ENCODE measurements at places on chromosomes 11 and 22.
A peak's percentile ranks its signal among the peaks of the same experiment; 100 is the strongest.

DNA sequence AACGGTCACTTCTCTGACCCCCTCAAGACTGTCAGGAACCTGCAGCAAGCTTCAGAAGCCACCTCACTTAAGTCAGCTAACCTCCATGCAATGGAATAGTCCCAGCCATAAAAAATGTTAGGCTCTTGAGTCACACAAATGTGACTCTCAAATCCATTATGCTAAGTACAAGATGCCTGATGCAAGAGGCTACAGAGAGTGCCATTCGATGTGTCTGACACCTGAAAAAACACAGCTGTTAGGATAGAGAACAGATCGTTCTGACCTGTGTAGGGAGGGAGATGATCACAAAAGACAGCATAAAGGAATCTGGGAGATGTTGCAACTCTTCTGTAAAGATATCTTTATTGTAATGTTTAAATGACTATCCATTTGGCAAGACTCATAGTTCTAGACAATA lies 712.4 kb downstream of the TBC1D22A start:
- DNase-seq = no peak

- no peak for DNase-seq
Measured at GRCh38 chr22:25395468-25395867, 169.0 kb upstream of the GRK3 start.

GRCh38 chr11:41050791-41051190 lies 408.7 kb downstream of the LRRC4C start:
- DNase-seq = no peak

GRCh38 chr11:93536101-93536861 lies 6.9 kb downstream of the SMCO4 start:
- no peak for DNase-seq

- no peak for DNase-seq
Measured at GRCh38 chr22:19687561-19688300, 26.6 kb upstream of the SEPTIN5 start.

- DNase-seq = peak; percentile 66
Measured at GRCh38 chr22:31094021-31094551, 13.0 kb downstream of the SMTN start.

DNA sequence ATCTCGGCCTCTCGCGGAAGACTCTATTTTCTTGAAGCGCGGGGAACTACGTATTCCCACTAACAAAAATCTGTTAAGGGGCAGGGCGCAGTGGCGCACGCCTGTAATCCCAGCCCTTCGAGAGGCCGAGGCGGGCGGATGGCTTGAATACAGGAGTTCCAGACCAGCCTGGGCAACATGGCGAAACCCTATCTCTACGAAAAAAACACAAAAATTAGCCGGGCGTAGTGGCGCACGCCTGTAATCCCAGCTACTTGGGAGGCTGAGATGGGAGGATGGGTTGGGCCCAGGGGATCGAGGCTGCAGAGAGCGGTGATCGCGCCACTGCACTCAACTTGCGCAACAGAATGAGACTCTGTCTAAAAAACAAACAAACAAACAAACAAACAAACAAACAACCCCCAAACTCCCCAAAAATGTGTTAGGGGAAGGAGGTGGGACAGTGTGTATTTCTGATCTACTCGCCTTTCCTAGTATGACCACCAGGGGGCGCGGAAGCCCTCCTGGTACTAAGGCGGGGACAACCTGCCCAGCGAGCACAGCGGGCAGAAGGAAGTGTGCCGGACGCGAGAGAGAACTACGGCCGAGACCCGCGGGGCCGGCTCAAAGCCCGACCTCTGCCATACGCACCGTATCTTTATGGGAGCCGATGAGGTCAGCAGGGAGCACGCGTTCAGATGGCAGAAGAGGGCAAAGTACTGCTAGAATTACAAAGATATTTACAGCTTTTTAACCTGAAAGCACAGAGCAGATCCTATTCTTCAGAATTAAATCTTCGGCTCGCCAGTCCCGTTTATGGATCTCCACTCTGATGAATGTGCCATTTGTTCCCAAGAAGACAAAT lies 1.3 kb upstream of the STX3 start:
- DNase-seq = peak; percentile 77

DNA sequence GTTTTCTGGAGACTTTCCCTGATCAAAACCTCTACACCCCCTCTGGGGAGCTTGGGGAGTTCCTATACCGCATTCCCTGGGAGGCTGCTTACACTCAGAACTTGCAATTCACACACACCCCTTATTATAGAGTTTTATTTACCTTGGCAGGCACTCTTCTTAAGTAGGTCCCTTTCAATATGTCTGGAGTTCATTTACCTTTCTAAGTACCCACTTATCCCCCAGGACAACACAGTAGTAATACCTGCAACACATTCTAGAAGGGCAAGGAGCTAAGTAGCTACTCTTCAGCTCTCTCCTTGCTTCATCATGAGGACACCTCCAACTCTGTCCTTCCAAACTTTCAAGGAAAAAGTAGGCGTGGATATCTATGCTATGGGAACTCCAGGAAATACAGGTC lies 127.8 kb upstream of the ANO3 start:
- DNase-seq = no peak

DNA sequence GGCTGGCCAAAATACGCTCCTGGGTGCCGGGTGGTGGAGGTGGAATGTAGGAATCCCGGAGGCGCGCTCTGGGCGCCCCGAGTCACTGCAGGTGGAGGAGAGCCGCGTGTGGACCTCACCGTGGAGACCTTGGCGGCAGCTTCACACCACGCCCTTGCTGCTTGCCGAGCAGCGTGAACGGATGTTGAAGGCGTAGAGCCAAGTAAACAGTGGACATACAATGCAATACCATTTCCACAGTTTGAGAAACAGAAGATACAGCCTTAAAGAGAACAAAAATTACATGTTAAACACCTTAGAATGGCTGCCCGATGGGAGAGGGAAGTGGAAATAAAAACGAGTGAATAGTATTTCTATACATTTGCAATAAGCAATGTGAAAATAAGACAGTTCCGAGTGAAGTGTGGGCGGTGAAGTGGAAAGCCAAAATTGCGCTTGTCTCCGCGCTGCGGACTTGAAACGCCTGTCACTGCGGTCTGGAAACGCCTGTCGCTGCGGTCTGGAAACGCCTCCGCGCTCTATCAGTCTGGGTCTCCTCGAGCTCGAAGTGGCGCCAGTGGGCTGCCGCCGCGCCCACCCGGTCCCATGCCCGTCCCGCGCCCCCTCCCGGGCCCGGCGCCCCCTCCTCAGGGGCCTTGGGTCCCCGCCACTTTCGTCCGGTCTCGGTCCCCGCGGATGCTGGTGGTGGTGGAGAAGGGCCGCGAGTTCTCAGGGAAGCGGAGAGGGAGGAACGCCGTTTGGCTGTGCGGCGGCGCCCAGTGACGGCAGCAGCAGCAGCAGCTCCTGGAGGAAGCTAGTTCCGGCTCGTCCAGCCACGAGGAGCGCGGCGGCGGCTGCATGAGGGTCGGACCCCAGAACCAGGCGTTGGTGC lies 1.6 kb downstream of the NCR3LG1 start:
- DNase-seq = peak; percentile 83

DNA sequence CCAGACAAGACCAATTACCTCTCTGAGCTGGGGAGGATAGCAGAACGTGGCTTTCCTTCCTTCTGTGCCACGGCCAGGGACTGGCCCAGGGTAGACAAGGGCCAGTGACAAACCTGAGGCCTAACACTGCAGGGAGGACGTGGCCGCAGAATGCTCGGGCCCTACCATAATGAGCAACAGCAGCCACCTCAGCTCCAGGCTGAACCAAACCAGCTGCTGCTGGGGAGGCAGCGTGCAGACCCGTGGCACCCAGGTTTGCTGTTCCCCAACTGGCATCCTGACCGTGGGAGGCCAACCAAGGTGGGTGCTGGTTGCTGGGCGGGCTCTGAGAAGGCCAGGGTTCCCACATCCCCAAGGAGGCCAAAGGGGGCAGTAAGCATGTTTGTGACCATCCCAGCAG lies 83.0 kb downstream of the MORC2 start:
- DNase-seq = no peak

DNA sequence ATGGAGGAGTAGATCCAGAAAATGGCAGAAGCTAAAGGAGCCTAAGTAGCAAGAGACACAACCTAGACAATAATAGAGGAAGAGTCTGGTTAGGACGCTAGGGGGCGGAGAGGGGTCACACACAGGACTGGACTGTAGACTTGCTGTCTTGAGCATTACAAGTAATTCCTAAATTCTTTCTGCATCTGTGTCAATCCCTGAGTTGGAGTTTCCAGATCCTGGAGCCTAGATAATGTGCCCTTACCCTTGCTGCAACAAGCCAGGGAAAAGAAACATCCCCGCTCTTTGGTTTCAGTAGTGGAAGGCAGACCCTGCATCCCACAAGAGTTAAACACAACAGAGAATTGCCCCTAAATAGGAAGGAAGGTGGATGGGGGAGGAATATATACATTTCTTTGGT lies 14.9 kb upstream of the CCDC73 start:
- peak; percentile 72 for DNase-seq

GRCh38 chr11:44912270-44912987 lies 38.3 kb downstream of the TP53I11 start:
- no peak for DNase-seq

DNA sequence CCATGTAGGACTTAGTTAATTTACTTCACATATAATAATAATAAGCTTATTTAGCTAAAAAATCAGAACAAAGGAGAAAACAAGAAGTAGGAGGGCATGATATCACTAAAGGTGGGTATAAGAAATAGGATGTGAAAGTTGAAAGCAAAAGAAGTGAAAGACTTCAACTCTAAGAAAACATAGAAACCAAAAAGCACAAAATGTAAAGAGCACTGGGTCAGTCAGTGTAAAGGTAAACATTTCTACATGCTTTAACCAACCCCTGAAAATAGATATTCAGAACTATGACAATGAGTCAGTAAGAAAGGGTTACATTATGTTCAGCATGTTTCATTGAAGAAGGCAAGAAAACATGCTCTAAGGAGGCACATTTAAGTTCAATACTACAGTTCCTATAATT lies 298.8 kb downstream of the SWAP70 start:
- DNase-seq = no peak

DNA sequence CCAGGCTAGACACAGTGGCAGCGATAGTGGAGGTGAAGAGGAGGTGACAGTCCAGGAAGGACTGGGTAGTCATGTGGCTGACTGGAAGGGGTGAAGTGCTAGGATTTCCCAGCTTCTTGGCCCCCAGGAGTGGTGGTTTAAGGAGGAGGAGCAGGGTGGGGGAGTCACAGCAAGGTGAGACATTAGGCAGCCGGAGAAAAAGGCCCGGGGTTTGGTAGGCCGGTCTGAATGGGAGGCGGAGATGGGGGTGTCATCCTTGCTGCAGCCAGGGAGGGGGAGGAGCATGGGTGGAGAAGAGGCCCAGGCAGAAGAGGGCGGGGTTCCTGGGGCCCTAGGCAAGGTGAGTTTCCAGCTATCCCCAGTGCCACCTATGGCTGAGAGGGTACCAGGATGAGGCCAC lies 6.1 kb downstream of the SIPA1 start:
- no peak for DNase-seq

DNA sequence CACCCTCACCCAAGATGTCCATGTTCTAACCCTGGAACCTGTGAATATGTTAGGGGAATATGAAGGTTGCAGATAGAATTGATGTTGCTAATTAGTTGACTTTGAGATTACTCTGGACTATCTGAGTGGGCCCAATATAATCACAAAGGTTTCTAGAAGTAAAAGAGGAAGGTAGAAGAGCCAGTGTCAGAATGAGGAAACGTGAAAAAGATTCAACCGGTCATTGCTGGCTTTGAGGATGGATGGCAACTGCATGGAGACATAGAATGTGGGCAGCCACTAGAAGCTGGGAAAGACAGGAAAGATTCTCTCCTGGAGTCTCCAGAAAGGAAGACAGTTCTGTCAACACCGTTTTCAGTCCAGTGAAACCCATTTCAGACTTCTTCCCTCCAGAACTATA lies 86.6 kb downstream of the CLPB start:
- DNase-seq = no peak

GRCh38 chr11:84894666-84895065 lies 732.5 kb downstream of the DLG2 start:
- no peak for DNase-seq

DNA sequence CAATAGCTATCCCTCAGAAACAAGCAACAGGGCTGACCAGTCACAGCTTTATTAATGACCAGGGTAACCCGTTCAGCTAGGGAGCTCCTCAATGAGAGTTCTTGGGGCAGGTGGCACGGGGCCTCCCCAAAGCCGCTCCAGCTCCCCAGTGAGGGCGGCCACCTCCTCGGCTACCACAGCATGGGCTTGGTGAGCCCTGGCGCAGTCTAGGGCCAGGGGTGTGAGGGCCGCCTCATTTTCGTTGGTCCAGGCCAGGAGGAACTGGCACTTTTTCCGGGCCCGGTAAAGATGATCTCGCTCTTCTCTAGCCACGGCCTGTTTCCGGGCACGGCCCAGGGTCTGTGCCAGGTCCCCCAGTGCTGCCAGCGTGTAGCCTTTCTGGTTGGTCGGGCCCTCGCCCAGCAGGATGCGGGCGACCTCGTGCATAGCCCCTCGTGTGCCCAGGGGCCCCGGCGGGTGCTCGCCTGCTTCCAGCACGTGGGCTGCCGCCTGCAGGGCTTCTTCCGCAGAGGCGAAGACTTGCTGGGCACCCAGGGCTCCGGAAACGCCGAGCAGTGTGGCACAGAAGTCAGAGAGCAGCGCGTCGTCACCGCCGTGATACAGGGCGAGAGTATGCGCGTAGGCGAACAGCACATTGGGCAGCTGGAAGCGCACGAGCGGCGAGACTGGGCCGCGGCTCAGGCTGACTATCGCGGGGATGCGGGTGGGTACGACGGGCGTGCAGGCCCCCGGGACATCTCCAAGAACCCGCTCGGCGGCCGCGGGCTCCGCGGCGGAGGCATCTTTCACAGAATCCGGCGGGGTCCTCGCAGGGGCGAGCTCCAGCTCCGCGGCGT lies 913 bp downstream of the ZNHIT2 start:
- no peak for DNase-seq

DNA sequence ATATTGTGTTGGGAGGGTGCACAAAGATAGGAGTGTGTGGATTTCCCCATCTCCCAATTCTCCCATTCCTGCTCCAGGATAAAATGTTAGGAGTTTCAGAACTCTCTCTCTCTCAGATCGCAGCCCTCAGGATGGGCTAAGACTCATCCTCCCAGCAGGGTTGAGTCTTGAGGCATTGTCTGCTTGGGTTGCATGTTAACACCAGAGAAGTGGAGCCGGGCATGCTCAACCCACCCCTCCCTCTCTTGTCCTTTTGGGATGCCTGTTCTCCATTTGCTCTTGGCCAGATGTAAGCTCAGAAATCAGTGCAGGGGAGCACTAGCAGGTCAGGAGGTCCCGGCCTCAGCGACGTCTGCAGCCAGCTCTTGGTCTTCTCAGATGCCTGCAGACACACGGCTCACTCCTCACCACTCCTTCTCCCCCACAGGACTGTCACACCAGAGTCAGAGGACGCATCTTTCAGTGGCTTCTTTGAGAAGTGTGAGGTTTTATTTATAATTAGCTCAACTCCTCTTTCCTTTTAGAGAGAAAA lies 1456.5 kb downstream of the TBC1D22A start:
- no peak for DNase-seq

- DNase-seq = no peak
Measured at GRCh38 chr11:130318031-130318673, 3.4 kb upstream of the ZBTB44 start.

- no peak for DNase-seq
Measured at GRCh38 chr11:118055966-118056365, 20.9 kb upstream of the TMPRSS4 start.

GRCh38 chr11:28384418-28384817 lies 276.2 kb downstream of the METTL15 start:
- no peak for DNase-seq

GRCh38 chr11:107605061-107606006 lies 14.4 kb downstream of the ELMOD1 start:
- DNase-seq = no peak
